ENCODE measurements at places on chromosomes 3 and 15.
A peak's percentile ranks its signal among the peaks of the same experiment; 100 is the strongest.

DNA sequence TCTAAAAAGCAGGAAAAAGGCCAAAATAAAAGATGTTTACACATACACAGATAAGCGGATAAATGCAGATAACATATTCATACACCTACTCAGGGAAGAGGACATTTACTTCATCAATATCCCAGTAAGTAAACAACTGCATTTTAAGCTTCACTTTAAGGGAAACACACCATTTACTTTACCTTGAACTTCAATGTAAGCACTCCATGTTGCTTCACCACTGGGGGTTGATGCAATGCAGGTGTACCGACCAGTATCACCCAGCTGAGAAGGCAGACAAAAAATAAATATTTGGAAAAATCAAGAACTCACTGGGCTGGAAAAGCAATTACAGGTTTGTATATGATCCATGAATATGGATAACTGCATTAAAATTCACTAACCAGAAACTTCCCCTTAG is 1099.5 kb downstream of the ROBO1 start:
- no peak for DNase-seq

DNA sequence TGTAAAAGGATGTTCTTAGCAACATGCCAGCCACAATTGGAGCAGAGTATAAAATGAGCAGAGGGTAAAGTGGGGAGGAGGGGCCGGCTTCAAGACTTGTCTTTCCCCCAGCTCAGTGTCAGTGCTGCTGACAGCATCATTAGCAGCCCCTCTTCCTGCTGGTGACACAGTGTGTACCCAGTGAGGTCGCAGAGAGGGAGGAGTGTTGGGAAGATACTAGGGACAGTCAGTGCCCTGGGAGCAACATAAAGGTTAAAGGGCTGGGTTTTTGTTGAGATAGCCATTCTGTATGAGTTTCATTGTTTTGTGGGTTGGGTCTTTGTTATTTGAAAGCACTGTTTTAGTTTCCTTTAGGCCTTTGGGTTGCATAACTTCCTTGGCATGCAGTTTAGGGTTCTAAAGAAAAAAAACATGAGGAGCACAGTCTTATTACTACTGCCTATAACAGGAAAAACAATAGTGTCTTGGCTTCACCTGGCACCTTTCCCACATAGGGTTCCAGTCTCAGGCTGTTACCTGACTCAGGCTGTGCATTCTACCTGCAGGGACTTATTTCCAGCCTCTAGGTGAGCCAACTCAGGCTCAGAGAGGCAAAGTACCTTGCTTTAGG is 94.1 kb upstream of the SKOR1 start:
- DNase-seq, result no peak

GRCh38 chr3:15685927-15686326 is 84.4 kb downstream of the BTD start:
- no peak for DNase-seq

GRCh38 chr15:34439878-34440277 is 2.3 kb upstream of the GOLGA8A start:
- DNase-seq, result no peak

DNA sequence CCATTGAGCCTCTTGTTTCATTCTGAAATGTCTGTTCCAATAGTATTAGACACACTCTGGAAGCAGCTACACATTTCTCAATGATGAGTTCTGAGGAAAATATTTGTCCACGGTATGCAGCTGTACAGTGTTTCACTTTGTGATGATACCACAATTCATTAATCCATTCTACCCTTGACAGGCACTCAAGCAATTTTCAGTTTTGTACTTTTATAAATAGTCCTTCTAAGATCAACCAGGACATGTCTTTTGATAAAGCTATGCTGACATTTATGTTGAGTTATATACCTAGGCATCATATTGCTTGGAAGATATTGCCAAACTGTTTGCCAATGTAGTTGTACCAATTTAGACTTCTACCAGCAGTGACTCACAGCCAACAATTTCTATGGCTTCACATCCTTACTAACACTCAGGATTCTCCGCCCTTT is 165.1 kb upstream of the COL8A1 start:
- no peak for DNase-seq

- no peak for DNase-seq
Measured at GRCh38 chr15:78405336-78405924, 32.6 kb upstream of the IREB2 start.

DNA sequence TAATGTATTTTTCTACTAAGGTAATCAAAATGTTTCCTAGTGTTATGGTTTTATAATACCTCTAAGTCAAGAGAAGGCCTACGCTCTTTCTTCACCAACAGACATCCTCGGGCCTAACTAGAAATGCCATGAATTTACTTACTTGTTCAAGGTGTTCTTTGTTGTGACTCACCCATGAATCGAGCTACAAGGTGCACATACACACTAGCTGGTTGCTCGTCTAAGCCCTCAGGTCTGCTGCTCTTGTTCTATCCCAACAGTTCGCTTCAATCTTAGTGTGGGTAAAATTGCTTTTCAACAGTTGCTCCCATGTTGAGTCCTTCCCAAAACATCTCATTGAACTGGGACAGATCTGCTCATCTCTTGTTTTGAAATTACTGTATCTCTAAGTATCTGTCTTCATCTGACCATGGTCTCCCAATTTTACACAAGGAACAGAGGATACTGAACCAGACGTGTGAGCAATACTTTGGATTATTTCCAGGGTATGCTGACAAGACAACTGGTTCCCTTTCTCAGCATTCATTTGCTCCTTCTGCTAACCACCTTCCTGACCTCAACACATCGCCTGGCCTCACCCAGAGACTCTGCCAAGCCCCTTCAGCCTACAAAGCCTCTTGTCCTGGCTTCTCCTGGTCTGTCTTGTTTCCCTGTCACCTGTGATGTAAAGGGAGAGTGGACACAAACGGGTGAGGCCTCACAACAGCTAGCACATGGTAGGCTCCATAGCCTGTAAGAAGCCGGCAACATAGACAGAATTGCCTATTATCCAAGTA is 84.2 kb downstream of the NEDD4 start:
- DNase-seq, result no peak

- DNase-seq, result no peak
Measured at GRCh38 chr3:47854720-47855455, 52.0 kb downstream of the DHX30 start.

DNA sequence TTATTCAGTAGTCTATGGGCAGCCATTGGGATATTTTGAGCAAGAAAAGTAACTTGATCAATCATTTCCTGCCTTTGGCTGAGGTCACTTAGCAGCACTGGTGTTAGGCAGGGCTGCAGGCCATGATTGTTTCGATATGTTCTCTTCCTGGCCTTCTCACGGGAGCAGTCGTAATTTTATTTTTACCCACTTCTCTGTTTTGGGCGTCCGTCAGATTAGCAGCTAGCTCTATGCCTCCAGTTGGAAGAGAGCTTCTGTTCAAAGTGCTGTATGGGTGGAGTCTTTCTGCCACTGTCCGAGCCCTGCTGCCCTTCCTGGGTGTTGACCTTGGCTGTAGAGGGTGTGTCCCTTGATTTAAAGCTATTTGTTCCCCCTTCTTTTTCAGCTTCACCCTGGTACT is 123.4 kb upstream of the ROPN1 start:
- DNase-seq, result no peak

GRCh38 chr15:35624881-35625280 is 78.9 kb upstream of the DPH6 start:
- peak; percentile 52 for DNase-seq

GRCh38 chr3:196868297-196868661 is 559 bp downstream of the SENP5 start:
- peak; percentile 52 for DNase-seq

GRCh38 chr3:112092496-112093179 is 6.4 kb downstream of the C3orf52 start:
- DNase-seq, result no peak

- peak; percentile 49 for DNase-seq
Measured at GRCh38 chr3:124492824-124493223, 237.4 kb upstream of the UMPS start.

DNA sequence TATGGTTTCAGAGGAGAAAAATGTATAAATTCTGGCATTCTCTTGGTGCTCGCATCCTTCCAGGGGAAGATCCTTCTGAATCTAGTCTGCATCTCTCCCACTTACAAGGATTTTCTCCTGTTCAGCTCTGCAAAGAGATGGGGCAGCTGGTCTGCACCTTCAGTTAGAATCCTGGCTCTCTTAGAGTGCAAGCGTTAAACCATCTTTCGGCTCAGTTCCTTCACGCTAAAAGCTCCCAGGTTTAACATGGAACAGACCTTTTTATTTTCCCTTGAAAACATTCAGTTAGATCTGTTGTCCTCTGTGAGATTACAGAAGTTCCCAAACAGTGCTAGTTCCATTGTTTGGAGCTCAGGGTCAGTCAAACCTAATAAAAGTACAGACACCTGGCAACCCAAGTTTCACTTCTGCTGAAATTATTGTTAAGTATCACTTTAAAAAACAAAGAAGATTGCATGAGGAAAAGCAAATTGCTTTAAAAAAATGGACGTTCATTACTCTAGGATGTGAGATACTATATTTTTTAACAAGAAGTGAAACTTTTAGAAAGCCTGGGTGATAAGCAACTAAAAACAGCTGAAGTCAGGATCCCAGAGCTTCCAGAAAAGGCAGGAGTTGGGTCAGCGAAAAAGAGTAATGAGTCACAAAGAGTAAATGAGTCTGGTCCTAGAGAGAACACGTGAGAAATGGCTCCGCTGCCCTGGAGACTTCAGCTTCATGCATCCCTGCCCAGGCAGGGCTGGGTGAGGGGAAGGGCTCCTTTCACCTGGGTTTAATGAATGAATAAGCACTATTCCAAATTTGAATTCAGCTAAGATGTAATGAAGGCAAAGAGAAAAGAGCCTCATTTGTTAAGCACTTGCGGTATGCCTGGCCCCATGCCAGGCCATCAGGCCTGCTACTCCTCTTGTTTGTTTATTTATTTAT is 63.3 kb downstream of the ABTB1 start:
- DNase-seq, result no peak

GRCh38 chr3:28210968-28211713 is 30.3 kb upstream of the CMC1 start:
- no peak for DNase-seq

DNA sequence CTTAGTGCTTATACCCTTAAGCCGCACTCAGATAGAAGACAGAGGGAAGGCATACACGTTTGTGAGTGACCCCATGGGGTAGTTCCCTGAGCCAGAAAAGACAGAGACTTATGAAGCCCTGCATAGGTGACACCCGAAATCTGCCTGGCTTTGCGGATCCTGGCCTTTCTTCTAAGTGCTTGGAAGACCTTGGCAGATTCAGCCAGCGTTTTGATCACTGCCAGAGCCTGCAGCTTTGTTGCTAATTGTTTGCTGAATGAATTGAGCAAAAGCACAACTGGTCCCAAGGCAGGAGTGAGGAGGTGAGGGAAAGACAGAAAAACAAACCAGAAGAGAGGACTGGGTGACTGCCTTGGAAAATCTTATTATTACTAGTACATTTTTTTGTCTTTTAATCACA is 168.3 kb upstream of the ICE2 start:
- no peak for DNase-seq

GRCh38 chr3:67557848-67558355 is 96.5 kb downstream of the SUCLG2 start:
- DNase-seq, result no peak

DNA sequence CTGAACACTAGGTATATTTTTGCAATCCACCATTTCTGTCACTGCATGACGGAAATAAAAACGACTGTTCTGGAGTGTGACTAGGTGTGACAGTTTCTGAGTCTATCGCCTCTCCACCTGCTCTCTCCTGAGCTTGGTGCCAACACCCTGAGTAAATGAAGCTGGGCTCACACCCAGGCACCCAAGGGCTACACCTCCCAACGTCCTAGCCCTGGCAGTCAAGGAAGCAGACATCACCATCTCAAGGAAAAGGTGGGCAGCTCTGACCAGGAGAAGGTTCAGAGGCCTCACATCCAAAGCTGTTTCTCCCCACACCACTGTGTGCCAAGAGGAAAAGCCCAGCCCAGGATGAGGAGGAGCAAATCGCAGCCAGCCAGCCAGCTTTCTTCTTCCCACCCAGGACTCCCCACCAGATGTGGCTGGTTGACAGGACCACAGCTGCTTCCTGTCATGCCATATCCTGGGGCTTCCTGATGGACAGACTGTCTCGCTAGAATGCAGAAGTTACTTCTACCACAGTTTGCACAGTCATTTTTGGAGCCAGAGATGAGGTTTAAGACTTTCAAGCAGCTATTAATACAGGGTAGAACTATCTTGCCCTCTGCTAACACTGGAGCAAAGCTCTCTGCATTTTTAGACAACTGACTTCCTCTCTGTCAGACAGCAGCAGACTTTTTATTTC is 3.3 kb downstream of the SCAMP2 start:
- DNase-seq, result peak; percentile 74

- DNase-seq, result peak; percentile 76
Measured at GRCh38 chr3:14452740-14453710, 50.6 kb downstream of the SLC6A6 start.

GRCh38 chr15:90680371-90680935 is 36.7 kb upstream of the BLM start:
- DNase-seq, result no peak

DNA sequence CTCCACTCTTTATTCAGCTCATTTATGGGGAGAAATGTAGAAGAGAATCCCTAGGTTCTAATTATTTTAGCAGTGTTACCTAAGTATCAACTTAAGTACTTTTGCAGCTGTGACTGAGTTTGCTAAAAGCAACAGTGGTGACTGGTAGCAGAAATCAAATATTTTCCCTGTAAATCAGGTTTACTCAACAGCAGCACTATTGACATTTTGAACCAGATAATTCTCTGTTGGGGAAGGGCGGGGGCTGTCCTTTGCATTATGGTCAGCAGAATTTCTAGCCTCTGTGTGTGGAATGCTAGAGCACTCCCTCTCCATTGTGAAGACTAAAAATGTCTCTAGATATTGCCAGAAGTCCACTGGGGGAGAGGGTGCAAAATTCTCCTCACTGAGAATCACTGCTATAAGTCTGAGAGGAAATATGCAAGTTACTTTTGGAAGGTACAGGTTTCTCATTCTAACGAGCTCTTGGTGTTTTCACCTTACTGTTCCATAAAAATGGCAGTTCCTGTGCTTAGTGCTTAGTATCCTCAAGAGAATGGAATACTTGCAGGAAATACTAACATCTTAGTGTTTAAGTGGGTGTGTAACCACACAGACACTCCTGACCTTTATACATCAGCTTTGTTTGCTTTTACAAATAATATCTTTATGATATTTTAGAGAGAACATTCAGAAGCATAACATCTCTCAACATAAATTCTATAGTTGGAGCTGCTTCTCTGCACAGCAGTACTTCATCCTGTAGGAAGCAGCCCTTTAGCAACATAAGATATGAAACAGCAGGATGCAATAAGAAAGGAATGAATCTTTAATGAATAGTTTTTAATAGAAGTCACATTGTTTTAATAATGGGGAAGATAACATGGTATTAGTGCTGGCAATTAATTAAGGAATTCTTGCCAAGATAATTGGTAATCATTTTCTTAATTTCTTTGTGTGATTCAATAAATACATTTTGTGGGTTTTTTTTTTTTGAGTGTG is 246.5 kb upstream of the GOLIM4 start:
- DNase-seq, result no peak

DNA sequence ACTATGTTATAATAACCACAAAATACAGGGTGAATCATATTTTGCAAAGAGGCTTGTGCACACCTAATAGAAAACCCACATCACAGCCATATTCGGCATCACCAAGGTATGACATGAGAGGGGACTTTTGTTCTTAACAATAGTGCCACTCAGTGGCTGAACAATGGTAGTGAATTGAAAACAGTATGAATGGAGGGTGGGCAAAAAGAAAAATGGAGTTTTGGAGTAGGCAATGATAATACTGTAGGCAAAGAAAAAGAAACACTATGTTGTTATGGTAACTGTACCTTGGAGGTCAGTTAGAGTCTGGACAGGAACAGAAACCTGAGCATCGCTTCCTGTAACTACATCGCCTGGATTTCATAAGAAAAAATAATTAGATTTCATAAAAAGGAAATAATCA is 348.6 kb downstream of the PLCL2 start:
- DNase-seq, result no peak

GRCh38 chr15:80152896-80153876 is at the start of gene FAH:
Gene FAH, plus strand, starts transcription at chr15:80152999. Its CDS starts 56 bp downstream, at chr15:80153055.
- DNase-seq, result no peak

Measured in lower lobe of right lung (tissue), 2 donors.